ENCODE measurements at places on chromosomes 5 and 9.

- no peak for DNase-seq
Observed at GRCh38 chr9:114729706-114730105, 47.7 kb upstream of the TEX48 start.

DNA sequence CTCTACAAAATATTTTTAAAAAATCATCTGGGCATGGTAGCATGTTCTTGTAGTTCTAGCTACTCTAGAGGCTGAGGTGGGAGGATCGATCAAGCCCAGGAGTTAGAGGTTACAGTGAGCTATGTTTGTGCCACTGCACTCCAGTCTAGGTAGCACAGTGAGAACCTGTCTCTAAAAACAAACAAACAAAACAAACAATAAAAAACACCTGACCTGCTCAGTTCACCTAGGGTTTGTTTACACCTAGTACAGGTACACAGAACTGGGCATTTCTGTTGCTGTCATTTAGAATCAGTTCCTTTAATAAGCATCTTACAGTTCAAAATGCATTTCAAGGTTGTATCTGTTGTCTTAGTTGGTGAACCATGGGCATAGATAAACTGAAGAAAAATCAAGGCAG is 95.3 kb downstream of the MEGF10 start:
- DNase-seq: no peak

GRCh38 chr9:115042781-115043509 is 75.0 kb downstream of the TNC start:
- peak; percentile 33 for DNase-seq

DNA sequence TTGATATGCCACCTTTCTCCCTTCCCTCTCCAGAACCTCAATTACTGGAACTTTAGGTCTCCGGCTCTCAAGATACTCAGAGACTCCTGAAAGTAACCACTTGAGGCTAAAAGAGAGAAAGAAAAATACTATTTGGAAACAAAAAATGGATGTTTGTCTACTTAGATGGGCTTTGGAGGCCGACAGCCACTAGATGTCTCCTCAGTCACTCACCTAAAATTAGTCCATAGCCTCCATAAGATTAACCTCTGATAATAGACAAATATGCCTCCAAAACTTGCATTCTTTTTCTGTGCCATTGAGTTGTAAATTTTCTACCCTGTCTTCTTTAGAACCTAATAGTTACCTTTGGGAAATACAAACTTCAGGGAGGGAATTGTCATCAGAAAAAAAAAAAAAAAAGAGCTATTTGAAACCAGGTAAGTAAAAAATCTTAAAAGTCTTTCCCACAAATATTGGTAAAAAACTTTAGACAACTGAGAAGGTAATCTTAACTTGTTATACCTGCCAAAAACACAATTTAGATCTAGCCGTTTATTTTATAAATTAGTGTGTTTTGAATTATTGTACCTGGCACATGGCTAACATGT is 11.2 kb upstream of the PCDH1 start:
- no peak for DNase-seq

DNA sequence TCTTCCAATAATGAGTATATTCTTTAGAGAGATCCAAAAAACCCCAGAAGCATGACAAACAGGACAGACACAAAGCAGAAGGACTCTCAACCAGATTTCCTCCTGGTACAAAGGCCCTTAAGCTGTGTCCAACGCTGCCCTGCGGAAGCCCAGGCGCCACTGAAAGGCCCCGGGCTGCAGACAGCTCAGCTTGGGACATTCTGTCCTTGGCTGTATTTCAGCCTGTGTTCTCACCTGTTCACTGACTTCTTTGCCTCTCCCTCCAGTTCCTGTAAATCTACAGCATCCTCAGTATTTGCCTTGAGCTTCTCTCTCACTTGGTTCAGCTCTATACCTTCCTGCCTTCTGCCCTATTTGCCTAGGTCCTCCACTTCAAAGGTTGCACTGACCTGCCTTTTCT is 96.5 kb downstream of the SH3TC2 start:
- no peak for DNase-seq

DNA sequence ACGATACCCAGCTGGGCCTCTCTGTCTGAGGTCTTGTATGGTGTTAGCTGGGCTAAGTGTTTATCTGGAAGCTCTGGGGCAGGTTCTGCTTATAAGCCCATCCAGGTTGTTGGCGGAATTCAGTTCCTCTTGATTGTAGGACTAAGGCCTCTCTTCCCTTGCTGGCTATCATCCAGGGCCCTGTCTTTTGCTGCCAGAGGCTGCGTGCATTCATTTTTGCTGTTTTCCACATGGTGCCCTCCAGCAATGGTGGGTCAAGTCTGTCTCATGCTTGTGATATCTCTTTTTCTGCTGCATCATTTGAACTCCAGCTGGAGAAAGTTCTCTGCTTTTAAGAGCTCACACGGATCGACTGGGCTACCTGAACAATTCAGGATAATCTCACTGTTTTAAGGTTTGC is 105.7 kb upstream of the ZNF618 start:
- DNase-seq: no peak

- peak; percentile 65 for DNase-seq
Observed at GRCh38 chr5:136811551-136811950, 446.2 kb upstream of the TRPC7 start.

DNA sequence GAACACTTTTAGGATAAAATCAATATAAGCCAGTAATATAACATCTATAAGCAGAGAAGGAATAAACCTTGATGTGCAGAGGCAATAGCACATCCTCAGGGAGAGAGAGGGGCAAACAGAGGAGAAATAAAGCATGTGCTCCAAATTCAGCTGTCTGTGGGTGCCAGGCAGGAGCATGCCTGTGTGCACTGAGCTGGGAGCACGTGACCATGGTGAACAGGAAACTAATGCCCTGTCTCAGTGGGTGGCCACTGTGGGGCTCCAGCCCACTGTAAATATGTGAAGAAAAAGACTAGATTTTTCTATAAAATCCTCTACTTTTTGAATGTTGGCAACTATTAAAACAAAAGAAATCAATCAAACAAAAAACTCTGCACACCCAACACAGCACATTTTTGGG is 55.3 kb downstream of the FYB1 start:
- DNase-seq: no peak

GRCh38 chr9:37325778-37326177 is 96.7 kb upstream of the GRHPR start:
- no peak for DNase-seq

- no peak for DNase-seq
Observed at GRCh38 chr5:59485629-59486439, 407.7 kb downstream of the PDE4D start.

Measured in AG04449 (cell line).